ENCODE measurements at places on chromosomes 16 and 17. TPM values are rescaled to one million over a fixed set of nuclear protein-coding genes. Genes with fewer than 3 reads are reported as not detected.

DNA sequence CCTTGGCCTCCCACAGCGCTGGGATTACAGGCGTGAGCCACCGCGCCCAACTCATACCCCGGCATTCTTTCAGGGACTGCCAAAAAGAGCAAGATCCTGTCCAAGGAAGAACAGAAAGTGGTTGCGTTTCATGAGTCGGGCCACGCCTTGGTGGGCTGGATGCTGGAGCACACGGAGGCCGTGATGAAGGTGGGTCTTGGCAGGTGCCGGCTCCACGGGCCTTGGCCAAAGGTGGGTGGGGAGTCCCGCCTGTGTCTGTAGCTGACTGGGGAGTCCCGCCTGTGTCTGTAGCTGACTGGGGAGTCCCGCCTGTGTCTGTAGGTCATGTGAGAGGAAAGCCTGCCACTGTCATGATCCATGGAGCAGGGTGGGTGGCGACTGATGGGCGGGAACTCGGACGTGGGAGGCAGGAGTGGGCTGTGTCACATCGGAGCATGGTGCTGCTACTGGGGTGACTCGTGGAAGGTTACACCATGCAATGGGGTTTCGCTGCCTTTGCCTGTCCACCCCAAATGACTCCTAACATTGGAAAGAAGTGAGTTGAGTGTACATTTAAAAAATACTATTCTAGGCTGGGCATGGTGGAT, 10.0 kb upstream of the RPL13 start:
- peak overlapping the region; percentile 74 for H3K27ac ChIP-seq
- peak overlapping the region; percentile 76 for H3K4me3 ChIP-seq
- DNase-seq, result no peak
- peaks cover 9% of the 10 kb centered on the region for H3K4me1 ChIP-seq
- H3K27me3 ChIP-seq, result no peaks in the 10 kb centered on the region

DNA sequence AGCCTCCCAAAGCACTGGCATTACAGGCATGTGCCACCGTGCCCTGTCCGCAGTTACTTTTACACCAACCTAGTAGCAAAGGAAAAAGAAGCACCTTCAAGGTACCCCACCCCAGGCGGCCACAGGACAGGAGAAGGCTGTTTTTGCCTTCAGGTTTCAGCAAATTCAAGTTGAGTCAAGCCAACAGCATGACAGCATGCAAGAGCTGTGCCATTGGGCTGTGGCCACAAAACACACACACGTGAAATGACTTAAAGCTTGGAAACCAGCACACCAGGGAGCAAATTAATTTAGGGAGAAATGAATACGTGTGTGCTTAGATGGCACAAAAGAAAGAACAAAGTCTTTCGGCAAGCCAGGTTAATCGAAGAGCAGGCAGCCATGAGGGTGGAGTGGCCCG, 39.7 kb downstream of the ERCC4 start:
- peaks cover 2% of the 10 kb centered on the region for H3K4me1 ChIP-seq
- no peak for DNase-seq
- H3K27ac ChIP-seq, result no peak overlapping the region
- peaks cover 39% of the 10 kb centered on the region for H3K27me3 ChIP-seq
- H3K4me3 ChIP-seq, result no peak overlapping the region
- no peaks in the 10 kb centered on the region for H3K36me3 ChIP-seq

ANKRD40 gene
- polyA plus RNA-seq, result 4.3 TPM

DRG2 gene
- polyA plus RNA-seq, result 45.2 TPM

PPP1R1B gene
- not detected for polyA plus RNA-seq

DNA sequence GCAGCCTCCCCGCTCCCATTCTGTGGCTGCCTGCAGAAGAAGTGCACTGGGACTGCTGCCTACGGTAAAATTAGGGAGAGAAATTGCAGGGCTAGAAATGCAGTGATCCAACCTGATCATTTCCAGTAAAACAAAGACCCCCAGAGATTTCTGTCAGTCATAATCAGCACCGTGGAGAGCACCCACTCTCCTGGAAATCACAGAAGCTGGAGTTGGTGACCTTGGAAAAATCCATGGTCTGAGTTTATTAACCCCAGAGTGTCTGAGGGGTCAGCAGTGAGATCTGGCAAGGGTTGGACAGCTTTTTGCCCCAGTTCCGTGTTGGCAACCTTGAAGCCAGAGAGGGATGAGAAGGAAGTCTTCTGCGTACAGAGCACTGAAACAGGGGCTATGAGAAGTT, 7.8 kb downstream of the SYCE1L start:
- DNase-seq, result no peak
- H3K27ac ChIP-seq, result no peak overlapping the region
- no peaks in the 10 kb centered on the region for H3K36me3 ChIP-seq
- no peaks in the 10 kb centered on the region for H3K27me3 ChIP-seq

DNA sequence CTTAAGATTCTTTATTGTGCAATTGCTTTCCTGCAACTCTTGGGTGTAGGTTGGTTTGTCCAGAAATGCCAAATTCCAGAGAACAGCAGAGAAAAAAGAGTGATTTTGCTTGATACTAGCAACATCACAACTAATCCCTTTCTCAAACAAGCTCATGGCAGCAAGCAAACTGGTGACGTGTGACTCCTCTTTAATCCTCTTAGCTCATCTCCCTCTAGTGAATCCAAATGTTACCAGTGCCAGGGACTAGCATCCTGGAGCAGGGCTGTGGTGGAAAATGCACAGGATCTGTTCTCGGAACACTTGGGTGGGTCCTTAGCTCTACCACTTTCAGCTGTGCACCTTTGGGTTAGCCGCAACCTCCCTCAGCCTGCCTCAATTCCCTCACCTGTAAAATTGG, 204.0 kb upstream of the CCL2 start:
- H3K36me3 ChIP-seq, result peaks cover 5% of the 10 kb centered on the region
- no peak overlapping the region for H3K27ac ChIP-seq
- no peak overlapping the region for H3K4me3 ChIP-seq
- H3K4me1 ChIP-seq, result no peaks in the 10 kb centered on the region
- H3K27me3 ChIP-seq, result peaks cover 53% of the 10 kb centered on the region

DNA sequence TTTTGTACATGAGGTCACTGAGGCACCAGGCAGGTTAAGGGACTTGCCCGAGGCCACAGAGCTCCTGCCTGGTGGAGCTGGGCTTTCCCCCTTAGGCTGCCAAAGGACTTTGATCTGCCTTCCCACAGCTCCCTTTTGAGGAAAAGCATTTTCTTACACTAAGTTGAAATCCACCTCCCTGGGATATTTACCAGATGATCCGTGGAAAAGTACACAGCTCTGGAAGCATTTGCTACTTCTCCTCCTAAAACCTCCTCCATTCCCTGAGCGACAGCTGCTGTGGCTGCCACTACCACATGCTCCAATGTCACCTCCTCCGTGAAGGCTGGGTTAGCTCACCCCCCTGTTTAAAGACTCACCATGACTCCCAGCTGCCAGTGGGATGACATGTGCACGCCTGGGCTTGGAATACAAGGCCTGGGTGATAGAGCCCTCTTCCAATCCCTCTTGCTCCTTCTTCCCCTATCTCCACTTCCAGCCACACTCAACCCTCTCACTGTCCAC, 1.2 kb upstream of the MPRIP start:
- H3K36me3 ChIP-seq, result no peaks in the 10 kb centered on the region
- peaks cover 49% of the 10 kb centered on the region for H3K4me1 ChIP-seq
- no peak for DNase-seq
- H3K27me3 ChIP-seq, result no peaks in the 10 kb centered on the region
- H3K4me3 ChIP-seq, result peak overlapping the region; percentile 74
